Small intestine (tissue), 16 donors: ENCODE measurements at places on chromosomes 6 and 20. TPM values are rescaled to one million over a fixed set of nuclear protein-coding genes. Genes with fewer than 3 reads are reported as not detected.

The LY6G5C gene
- 2.9 TPM for polyA plus RNA-seq

DNA sequence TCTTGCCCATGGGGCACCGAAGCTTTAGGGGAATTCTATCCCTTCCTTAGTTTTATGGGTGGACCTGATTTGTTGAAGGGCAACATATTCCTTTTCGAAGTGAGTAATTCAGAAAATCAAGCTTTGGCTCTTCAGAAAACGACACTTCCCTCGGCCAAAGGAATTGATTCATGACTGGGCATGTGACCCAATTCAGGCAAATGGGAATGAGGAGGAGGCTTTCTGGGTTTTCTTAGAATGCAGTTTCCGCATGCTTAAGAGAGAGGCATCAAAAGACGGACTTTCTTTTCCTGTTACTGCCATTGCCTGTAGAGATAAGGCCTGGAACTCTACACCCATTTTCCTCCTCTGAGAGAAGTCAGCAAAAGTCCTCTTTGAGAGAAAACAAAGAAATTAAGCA, 179.5 kb downstream of the RFPL4B start:
- H3K4me3 ChIP-seq = no peak overlapping the region
- no peaks in the 10 kb centered on the region for H3K4me1 ChIP-seq
- no peaks in the 10 kb centered on the region for H3K36me3 ChIP-seq
- no peak overlapping the region for H3K27ac ChIP-seq
- DNase-seq = no peak

DNA sequence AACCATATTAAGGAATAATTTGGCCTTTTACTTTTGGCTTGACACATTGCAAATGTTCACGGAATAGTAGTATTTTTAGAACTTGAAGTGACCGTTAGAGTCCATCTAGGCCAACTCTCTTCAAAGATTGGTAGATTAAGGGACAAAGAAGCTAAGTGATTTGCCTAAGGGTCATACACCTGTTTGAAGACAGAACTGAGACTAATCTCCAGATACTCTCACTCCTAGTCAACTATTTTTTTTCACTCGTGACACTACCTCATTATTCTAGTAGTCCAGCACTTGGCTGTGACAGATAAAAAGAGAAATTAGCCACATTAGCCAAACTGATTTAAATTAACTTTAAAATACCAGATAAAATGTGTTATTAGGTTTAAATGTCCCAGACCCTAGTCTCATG, 10.6 kb downstream of the ACSS2 start:
- peaks cover 10% of the 10 kb centered on the region for H3K36me3 ChIP-seq
- H3K4me1 ChIP-seq = peaks cover 3% of the 10 kb centered on the region
- H3K27ac ChIP-seq = no peak overlapping the region
- H3K27me3 ChIP-seq = no peaks in the 10 kb centered on the region
- H3K4me3 ChIP-seq = no peak overlapping the region

DNA sequence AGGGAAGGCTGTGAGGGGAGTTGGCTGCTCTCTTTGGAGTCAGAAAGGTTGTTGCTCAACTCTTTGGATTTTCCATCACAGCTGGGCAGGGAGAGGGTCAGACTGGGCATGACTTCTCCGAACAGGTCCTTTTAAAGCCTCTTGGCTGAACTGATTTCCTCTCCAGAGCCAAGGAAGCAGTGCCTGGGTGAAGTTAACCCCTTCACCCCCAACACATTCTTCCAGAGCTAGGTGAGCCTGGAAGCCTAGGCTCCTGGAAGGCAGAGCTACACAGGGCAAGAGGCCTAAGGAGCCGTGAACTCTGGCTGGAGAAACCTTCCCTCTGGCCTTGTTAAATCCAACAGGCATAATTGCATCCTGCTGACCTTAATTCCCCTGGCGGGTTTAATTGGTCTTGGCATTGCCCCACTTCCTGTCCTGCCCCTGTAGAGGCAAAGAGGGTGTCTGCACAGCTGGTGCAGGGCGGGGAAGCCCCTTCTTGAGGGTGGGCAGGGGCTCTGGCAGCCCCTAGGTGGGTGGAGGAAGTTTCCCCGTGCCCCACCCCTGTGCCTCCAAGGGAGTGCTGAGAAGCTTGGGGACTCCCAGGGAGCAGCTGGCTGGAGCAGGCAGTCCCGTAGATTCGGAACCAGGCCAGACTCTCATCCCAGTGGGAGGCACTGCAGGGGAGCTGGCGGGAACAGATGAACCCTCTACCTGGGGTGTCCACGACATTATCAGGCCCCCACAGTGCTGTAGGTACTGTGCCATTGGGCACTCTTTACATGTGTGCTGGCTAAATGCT, 3.6 kb upstream of the MYLK2 start:
- no peaks in the 10 kb centered on the region for H3K27me3 ChIP-seq
- DNase-seq = no peak
- no peaks in the 10 kb centered on the region for H3K36me3 ChIP-seq

- no peak overlapping the region for H3K4me3 ChIP-seq
- H3K4me1 ChIP-seq = peaks cover 8% of the 10 kb centered on the region
- no peak for DNase-seq
Observed at GRCh38 chr6:105814745-105815536, 271.2 kb upstream of the PRDM1 start.

GRCh38 chr6:97925504-97925903, 642.5 kb upstream of the MMS22L start:
- H3K4me3 ChIP-seq = no peak overlapping the region
- H3K27me3 ChIP-seq = no peaks in the 10 kb centered on the region
- no peaks in the 10 kb centered on the region for H3K4me1 ChIP-seq
- H3K27ac ChIP-seq = no peak overlapping the region
- H3K36me3 ChIP-seq = no peaks in the 10 kb centered on the region

- H3K27me3 ChIP-seq = peaks cover 4% of the 10 kb centered on the region
- H3K4me3 ChIP-seq = peak overlapping the region; percentile 42
- no peak overlapping the region for H3K27ac ChIP-seq
Observed at GRCh38 chr6:79946272-79947190, 822 bp downstream of the ELOVL4 start.
